ENCODE measurements at places on chromosomes 11 and 22.

GRCh38 chr22:35315855-35316745 is 16.4 kb downstream of the TOM1 start:
- DNase-seq = no peak

DNA sequence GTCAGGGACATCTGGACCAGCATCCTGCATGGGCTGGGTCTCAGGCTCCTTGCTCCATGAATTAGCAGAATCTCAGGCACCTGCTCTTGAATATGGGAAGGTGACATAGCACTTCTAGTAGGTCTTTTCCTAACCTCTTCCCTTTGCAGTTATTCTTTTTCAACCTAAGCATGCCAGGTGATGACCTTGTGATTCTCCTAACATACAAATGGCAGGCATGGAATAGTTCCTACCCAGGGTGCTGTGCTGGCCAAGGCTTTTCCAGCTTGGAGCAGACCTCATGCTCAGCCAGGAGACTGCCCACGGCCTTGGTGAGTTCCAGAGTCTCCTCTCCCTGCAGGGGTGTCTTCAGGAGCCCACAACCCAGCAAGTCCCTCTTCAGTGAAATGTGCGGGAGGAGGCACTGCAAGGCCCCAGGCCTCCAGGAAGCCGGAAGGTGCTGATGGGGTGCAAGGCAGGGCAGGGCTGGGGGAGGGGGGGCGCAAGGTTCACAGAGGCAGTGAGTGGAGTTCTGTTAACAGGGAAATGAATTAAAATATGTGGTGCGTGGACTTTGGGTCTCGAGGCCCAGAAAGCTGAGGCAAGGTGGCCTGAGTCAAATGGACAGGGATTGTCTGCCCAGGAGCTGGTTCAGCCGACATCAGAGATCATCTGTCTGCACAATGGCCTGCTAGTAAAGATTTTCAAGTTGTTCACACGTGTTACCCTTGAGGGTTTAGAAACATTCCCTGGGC is 75.9 kb upstream of the SEPTIN5 start:
- no peak for DNase-seq

- DNase-seq = no peak
Measured at GRCh38 chr11:12799334-12799835, 125.2 kb downstream of the TEAD1 start.

- DNase-seq = no peak
Measured at GRCh38 chr11:102155676-102156075, 45.4 kb downstream of the YAP1 start.
